ENCODE measurements at places on chromosomes 3 and 15.

GRCh38 chr15:35514759-35515158 is 31.2 kb downstream of the DPH6 start:
- peak; percentile 75 for DNase-seq

- no peak for DNase-seq
Measured at GRCh38 chr3:45858809-45859543, 17.1 kb upstream of the LZTFL1 start.

- DNase-seq, result no peak
Measured at GRCh38 chr3:183909030-183909600, 24.4 kb upstream of the PARL start.

DNA sequence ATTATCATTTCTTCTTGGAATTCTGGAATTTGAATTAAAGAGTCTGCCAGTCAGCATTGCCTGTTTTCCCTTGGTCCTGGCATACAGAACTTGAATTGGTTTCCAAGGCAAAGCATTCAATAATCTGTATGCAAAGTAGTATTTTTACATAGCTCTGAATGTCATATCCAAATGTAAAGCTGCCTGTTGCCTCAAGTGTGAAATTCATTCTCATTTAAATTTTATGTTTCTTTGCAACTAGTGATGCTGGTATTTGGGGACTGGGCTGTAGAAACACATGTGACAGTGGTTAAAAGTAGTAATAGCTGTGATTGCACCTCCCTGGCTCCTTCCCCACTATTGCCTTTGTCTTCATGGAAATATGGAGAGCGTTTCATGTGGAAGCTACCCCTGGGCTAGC is 743.9 kb upstream of the GOLIM4 start:
- DNase-seq, result no peak

DNA sequence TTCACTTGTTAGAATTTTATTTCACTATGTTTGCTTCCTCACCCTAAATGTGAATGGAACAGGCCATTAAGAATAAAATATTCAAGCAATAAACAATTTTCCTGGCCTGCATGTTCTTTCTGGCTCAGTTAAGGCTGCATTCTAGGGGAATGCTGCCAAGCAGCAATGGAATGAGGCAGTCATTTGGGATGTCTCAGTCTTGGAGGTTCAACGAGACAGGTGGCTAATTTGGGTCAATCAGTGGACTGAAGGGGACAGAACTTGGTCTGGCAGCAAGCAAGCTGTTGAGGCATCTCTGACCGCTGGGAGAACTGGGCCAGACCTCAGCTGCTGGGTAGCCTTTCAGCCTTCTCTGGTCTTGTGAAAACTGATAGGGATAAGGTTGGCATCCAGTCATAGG is 241.6 kb downstream of the NLGN1 start:
- no peak for DNase-seq

DNA sequence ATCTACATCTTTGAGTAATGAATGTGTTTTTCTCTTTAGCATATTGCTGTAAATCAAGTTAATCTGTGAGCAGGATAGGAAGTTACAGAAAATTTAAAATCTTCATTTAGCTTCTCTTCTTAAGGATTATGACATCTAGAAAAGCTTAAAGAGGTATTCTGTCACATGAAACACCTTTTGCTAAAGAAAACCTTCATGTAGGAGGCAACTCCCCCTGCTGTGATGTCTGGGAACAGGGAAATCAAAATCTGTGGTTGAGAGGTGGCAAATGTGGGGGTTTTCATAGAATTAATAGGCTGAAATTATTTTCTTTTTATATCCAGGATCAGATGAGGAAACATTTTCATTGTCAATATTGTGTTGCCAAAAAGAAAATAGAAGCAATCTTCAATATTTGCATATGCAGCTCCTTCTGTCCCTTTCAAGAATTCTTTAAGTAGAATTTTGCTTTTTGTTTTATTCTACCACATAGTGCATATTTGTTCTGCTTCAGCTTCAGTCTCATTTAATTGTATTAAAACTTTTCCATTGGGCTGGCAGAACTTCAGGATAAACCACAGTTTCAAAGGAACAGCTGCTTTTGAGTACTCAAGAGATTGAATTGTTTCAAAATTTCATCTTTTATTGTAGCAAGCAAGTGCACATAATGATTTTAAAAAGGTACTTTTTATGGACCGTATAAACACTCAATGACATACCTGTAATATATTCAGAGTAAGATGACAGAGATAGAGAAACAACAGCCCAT is 128.4 kb downstream of the RAP2B start:
- DNase-seq, result peak; percentile 29

GRCh38 chr3:62376906-62377877 is 3.8 kb upstream of the FEZF2 start:
- no peak for DNase-seq
